Activated CD4-positive, alpha-beta T cell treated with anti-CD3 and anti-CD28 coated beads for 4 hours (primary cell): ENCODE measurements at places on chromosomes 5 and 9.

- no peak for DNase-seq
Observed at GRCh38 chr5:156271569-156271968, 55.4 kb upstream of the SGCD start.

GRCh38 chr9:89496645-89497256 is 1.2 kb downstream of the SEMA4D start:
- DNase-seq, result no peak

DNA sequence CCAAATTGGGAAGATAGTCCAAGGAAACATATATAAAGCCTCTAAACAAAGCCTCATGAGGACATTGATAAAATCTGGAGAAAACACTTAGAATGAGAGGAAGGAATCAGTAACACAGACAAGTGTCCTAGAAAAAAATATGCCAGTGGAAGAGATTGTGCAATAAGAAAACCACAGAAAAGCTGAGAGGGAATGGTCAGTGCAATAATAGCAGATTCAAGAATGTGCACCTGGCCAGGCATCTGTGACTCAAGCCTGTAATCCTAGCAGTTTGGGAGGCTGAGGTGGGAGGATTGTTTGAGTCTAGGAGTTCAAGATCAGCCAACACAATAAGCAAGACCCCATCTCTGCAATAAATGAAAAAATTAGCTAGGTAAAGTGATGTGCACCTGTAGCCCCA is 691.2 kb upstream of the CDH6 start:
- no peak for DNase-seq

- no peak for DNase-seq
Observed at GRCh38 chr5:107633171-107633901, 37.4 kb downstream of the EFNA5 start.

DNA sequence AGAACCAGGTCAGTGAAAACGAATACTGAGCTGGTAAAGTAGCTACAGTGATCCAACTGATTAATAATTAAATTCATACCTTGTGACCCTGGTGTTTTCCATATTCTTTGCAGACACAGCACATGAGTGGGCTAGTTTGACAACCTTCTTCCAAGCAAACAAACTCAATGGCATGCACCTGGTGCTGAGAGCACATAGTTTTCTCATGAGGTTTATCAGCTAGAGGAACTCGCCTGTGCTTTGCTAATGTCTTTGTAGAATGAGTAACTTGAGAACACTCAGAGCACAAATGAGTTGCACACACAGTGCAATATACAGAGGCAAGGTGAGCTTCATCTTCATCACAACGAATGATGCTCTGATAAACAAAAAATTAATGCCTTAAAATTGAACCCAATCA is 12.6 kb downstream of the TRIM23 start:
- no peak for DNase-seq

GRCh38 chr5:95935553-95936100 is 26.0 kb downstream of the ELL2 start:
- no peak for DNase-seq

GRCh38 chr5:94740286-94740685 is 121.8 kb downstream of the SLF1 start:
- no peak for DNase-seq

DNA sequence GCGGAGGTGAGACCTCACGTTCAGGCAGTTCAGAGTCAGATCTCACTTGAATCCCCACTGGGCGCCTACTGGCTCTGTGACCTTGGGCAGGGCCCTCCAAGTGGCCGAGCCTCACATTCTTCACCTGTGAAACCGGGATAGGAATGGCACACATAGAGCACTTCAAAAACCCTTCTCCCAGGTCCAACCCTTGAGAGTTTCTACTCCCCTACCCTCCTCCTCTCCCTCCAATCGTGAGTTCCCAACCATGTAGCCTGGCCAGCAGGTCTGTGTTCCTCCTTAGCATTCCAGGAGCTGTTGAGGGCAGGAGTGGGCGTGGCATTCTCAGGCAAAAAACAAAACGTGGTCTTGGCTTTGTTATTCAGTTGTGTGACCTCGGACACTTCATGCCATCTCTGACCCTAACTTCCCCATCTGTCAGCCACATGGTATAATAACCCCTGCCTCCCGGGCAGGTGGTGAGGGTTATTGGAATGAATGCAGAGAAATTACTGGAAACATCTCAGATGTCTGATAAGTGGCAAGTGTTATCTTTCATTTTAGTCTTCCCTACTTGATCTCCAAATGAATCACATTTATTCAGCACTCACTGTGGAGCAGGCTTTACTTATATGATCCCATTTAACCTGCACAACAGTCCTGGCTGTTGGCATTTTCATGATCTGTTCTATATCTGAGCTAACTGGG is 112.8 kb upstream of the BOD1 start:
- DNase-seq, result no peak

DNA sequence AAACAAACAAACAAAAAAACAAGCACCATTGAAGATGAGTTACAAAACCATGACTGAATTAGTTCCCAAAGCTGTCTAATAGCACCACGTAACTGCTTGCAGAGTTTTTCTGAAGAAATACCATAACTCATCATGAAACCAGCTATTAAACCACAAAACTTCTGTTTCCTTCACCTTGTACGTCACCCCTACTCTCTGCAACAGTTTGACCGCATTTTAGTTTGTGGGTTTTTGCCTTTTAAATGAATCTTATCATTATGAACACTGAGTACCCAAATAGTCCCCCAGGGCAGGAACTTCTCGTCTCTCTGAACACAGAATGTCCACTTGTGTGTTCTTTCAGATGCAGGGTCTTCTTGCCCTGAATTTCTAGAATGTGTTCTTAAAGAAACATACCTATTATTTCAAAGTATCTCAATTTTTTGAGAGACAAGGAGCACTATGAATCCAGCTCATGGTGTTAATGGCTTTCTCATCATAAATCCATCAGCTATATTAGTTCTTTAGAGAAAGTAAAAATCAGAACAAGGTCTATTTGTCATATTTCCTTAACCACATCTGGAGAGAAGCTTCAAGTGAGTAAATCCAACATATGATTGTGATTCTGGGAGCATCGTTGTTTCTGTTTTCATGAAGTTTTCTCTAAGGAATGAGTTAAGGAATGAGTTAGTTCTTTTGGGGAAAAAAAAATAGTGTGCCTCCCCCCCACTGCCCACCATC is 210.6 kb downstream of the AUH start:
- DNase-seq, result peak; percentile 24

DNA sequence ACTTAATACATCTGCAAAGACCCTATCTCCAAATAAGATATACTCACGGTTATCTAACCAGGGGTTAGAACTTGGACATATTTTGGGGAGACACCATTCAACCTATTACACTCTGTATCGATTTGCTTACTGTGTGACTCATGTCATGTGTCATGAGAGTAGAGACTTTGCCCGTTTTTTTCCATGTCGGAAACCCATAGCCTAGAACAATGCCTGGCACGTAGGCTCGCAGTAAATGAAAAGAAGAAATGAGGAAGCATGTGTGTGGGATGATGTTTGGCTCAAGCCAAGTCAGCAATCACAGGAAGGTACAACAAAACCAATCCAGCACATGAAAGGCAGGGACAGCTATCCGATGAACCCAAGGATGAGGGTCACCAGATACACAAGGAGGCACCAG is 94.6 kb upstream of the DNAH5 start:
- no peak for DNase-seq

DNA sequence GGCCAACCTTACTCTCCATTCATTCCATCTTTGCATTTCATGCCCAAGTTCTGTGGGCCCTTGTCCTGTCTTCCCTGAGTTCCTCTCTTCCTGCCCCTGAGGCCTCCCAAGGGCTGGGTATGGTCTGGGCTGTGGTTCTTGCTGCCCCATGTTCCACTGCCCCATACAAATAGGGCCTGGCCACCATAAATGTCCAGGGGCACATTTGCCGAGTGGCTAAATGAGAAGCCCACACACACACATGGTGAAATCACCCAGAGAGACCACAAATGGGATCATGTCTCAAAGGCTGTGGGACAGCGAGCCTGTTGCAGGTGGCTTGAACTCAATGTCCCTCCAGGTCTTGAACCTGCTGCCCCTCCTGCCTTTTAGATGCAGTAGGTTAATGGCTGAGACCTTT is 1.2 kb downstream of the TIFAB start:
- no peak for DNase-seq

GRCh38 chr5:25850581-25850980 is 1187.8 kb downstream of the CDH9 start:
- no peak for DNase-seq

DNA sequence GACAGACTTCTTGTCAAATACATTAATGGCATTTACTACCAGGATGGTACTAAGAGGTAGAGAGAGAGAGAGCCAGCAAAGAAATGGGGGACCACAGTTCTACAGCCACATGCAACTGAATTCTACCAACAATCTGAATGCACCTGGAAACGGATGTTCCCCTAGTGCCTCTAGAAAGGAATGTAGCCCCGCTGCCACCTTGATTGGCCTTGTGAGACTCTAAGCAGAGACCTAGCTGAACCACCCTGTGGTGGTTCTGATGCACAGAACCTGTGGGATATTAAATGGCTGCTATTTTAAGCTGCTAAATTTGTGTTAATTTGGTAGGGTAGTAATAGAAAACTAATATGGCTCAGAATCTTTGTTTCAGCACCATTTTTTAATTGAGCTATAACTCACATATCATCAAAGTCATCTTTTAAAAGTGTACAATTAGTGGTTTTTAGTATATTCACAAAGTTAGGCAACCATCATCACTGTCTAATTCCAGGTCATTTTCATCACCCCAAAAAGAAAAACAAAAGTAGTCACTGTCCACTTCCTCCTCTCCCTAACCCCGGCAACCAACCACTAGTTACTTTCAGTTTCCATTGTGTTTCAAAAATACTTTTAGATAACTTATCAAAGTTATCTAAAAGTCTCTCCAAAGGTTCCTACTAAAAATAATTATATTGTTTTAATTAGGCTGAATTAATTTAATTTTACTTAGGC is 51.7 kb downstream of the CPLANE1 start:
- DNase-seq, result no peak

- DNase-seq, result no peak
Observed at GRCh38 chr9:121156263-121156731, 45.4 kb downstream of the RAB14 start.

GRCh38 chr9:93562157-93562556 is 14.2 kb upstream of the PHF2 start:
- DNase-seq, result no peak

DNA sequence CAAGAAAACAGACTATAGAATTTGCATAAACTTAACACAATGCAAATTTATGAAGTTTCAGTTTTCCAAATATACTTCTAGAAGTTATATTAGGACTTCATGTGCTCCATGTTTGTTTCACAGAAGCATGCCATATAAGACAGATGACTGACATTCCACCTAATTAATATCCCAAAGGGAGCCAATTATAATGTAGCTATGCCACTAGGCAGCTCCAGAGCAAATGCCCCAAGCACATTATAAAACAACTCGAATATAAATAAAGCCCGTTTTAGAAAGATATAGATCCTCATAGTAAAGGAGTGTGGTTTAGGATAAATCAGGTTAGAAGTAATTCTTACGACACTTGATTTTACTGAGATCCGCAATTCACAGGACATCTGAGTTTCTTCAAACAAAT is 8.9 kb downstream of the DROSHA start:
- no peak for DNase-seq

DNA sequence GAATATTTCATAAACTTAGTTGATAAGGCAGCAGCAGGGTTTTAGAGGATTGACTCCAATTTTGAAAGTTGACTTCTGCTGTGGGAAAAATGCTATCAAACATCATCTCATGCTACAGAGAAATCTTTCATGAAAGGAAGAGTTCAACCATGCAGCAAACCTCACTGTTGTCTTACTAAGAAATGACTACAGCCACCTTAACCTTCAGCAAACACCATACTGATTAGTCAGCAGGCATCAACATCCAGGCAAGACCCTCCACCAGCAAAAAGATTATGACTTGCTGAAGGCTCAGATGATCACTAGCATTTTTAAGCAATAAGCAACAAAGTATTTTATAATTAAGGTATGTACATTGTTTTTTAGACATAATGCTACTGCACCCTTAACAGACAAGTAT is 7.6 kb downstream of the TMEM174 start:
- no peak for DNase-seq

DNA sequence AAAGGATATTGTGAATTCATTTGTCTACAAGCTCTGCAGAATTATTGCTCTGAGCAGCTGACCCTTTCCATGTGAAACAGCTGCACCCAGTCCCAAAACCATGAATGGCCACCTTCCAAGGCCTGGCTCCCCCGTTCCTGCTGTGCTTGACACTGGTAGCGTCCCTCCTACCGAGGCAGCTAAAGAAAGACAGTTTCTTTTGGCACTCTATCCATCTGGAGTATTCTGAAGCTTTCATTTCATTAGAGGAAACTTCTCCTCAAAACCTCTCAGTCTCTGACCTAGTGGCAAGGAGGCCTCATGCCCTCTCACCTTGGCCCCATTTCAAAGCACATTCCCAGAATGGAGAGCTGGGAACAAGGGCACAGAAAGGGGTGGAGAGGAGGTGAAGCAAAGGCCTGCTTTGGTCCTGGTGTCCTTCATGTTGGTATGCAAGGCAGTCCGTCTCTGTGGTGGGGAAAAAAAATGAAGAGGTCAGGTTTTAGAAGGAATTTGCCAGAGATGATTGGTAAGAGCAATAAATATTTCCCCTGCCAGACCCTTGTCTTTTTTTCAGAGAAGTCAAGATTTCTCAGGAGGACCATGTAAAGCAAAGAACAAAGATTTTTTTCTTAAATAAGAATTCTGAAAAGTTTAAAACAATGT is 232.0 kb downstream of the RFK start:
- no peak for DNase-seq

- no peak for DNase-seq
Observed at GRCh38 chr9:76887003-76887821, 18.7 kb downstream of the PRUNE2 start.

GRCh38 chr9:128254362-128254761 is 21.4 kb downstream of the GOLGA2 start:
- no peak for DNase-seq

GRCh38 chr5:96690861-96691260 is 28.7 kb downstream of the CAST start:
- no peak for DNase-seq

- no peak for DNase-seq
Observed at GRCh38 chr9:136673975-136674785, 11.5 kb downstream of the EGFL7 start.

- DNase-seq, result no peak
Observed at GRCh38 chr5:169563369-169563768, 20.2 kb upstream of the SPDL1 start.

- DNase-seq, result no peak
Observed at GRCh38 chr9:7284117-7284516, 515.5 kb downstream of the DMAC1 start.

GRCh38 chr5:99076723-99077640 is 148.2 kb upstream of the CHD1 start:
- DNase-seq, result no peak

GRCh38 chr9:37324261-37324683 is 98.2 kb upstream of the GRHPR start:
- no peak for DNase-seq

- DNase-seq, result no peak
Observed at GRCh38 chr5:93660677-93661076, 77.7 kb downstream of the NR2F1 start.
